ENCODE measurements at places on chromosomes 5 and 9.

DNA sequence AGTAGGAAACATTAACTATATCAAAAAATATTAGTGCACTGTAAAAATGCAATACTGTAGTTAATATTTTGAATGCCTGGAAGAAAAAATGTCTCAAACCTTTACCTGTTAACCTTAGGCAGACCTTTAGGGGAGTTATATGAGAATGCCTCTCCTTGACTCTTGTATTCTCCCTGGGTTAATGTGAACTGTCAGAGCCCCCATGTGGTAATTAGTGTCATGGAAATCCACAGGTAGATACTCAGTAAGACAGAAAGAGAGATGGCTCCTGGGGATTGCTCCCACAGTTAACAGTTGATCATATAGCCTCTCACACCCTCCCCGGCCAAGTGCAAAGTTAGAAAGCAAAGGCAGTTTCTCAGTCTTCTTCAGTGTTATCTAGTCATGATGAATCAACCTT is 742.8 kb downstream of the NR2F1-AS1 start:
- no peak for DNase-seq

- no peak for DNase-seq
Observed at GRCh38 chr9:7150153-7150890, 392.5 kb downstream of the KDM4C start.

GRCh38 chr5:7068899-7069298 is 327.0 kb upstream of the ADCY2 start:
- no peak for DNase-seq

DNA sequence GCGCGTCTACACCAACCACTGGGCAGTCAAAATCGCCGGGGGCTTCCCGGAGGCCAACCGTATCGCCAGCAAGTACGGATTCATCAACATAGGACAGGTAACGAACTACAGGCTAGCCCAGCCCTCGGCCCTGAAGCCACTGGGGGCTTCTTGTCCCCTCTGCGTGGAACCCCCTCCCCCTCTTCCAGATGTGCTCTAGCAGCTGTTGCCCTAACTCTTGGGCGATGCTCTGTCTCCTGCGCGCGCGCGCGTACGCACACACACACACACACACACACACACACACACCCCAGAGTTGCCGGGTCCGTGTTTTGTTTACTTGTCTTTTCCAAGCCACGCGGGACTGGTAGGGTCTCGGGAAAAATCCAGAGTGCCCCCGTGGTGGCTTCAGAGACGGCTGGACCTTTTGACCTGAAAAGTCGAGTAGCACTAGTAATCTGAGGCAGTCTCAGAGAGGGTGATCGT is 836 bp downstream of the PCSK5 start:
- peak; percentile 76 for DNase-seq

- DNase-seq = no peak
Observed at GRCh38 chr9:91677331-91677730, 253.7 kb upstream of the NFIL3 start.

- no peak for DNase-seq
Observed at GRCh38 chr5:180589771-180590542, 1.3 kb downstream of the SCGB3A1 start.

GRCh38 chr9:87405677-87406542 is 91.8 kb upstream of the DAPK1 start:
- no peak for DNase-seq

- DNase-seq = no peak
Observed at GRCh38 chr5:170571281-170571731, 67.5 kb downstream of the KCNIP1 start.

- DNase-seq = no peak
Observed at GRCh38 chr5:40502736-40503135, 177.0 kb upstream of the PTGER4 start.

GRCh38 chr5:157328277-157328912 is 62.5 kb downstream of the CYFIP2 start:
- peak; percentile 81 for DNase-seq

- DNase-seq = peak; percentile 91
Observed at GRCh38 chr9:27529316-27530278, at the start of gene MOB3B. Gene MOB3B, minus strand, starts transcription at chr9:27529814. Its CDS starts 74,264 bp downstream, at chr9:27455550.

DNA sequence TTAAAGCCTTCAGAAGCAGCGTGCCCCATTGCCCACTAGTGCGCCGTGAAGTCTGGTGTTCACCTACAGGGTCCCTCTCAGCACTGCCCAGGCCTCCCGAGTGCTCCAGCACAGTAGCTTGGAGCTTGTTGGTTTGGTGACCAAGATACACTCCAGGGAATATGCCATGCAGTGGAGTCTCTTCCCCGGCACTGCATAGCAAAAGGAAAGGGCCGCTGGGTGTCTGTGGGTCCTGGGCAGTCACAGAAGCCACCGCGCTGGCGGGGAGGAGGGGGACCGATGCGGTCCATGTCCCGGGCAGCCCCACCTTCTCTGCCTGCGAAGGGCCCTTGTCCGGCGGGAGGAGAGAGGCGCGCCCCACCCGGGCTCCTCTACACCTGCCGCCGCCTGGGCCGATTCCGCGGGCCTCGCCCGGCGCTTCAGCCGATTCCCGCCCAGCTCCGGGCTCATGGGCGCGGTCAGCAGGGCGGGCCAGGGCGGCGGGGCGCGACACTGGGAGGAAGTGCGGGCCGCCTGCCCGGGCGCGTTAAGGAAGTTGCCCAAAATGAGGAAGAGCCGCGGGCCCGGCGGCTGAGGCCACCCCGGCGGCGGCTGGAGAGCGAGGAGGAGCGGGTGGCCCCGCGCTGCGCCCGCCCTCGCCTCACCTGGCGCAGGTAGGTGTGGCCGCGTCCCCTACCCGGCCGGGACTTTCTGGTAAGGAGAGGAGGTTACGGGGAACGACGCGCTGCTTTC is at the start of gene SYK:
Gene SYK, plus strand, starts transcription at position 579 of the 732 bp plus-strand sequence. CDS start 42,080 bp downstream, outside the sequence.
- peak; percentile 53 for DNase-seq

- DNase-seq = no peak
Observed at GRCh38 chr5:33206962-33207506, 233.7 kb upstream of the TARS1 start.

- no peak for DNase-seq
Observed at GRCh38 chr5:88251048-88251711, 17.5 kb downstream of the TMEM161B start.

DNA sequence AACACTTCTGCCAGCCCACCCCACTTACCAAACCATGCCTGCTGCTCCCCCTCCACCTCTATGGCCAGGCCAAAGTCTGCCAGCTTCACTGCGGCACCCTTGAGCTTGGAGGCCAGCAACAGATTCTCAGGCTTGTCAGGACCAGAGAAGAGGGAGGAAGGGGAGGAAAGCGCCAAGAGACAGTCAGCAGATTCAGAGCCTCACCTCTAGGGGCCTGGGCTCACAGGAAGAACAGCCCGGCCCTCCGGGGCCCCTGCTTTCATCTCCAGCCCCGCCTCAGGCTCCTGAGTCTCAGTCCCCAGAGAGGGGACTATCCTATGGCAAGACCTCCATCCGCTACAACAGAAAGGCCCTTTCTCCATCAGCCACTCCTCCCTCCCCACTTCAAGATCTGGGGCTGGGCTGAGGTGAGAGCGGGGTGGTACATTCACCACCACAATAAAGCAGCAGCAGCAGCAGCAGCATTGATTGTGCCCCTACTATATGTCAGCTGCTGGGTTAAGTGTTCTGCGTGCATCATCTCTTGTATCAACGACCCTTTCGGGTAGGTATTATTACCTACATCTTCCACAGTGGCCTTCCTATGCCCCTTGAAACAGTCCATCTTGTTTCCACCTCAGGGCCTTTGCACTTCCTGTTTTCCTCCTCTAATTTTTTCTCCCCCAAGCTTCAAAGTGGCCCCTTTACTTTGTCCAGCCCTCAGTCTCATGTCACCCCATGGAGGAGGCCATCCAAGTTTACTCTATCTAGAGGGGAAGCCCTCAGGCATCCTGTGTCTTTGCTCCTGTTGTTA is 36.0 kb downstream of the CAMK2A start:
- DNase-seq = no peak

DNA sequence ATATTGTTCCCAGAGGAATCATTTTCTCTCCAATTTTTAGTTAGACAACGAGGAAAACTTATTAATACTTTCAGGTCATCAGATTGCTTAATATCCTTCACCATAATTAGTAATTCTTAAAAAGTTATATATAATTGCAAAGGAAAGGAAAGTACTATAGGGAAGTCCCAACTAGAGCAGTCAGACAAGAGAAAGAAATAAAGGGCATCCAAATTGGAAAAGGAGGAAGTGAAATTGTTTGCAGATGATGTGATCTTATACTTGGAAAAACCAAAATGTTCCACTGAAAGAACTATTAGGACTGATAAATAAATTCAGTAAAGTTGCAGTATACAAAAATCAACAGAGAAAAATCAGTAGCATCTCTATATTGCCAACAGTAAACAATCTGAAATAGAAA is 223.5 kb upstream of the MEF2C start:
- DNase-seq = no peak

GRCh38 chr5:176810081-176810597 is at the start of gene UNC5A:
Gene UNC5A, plus strand, starts transcription at chr5:176810559. Its CDS starts 192 bp downstream, at chr5:176810751.
- peak; percentile 45 for DNase-seq

Data from femur (tissue), 1 donor.